ENCODE measurements at places on chromosomes 4 and X. TPM values are rescaled to one million over a fixed set of nuclear protein-coding genes. Genes with fewer than 3 reads are reported as not detected.

TMEM144 gene
- polyA plus RNA-seq = not detected

LAS1L gene
- 32.7 TPM for polyA plus RNA-seq

CORIN gene
- not detected for polyA plus RNA-seq

LEF1 gene
- 627 TPM for polyA plus RNA-seq

PDLIM3 gene
- not detected for polyA plus RNA-seq

DNA sequence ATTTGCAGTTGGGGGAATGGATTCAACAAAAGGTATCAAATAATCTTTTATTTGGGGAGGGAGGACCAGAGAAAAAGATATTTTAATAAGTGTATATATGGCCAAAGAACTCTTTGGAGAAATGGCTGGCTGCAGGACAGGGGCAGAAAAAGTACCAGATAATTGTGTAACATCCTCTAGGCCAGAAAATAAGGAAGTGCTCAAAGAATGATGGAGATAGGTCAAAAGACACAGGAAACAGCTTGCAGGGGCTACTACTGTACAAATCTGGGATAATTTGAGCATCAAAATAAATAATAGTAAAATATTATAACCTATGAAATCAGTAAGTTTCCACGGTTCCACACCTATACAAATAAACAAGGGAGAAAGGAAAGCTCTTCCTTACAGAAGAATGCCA, 34.8 kb downstream of the KLHL5 start:
- DNase-seq = no peak

- DNase-seq = no peak
These were observed 191.4 kb downstream of the ADAMTS3 start for GRCh38 chr4:72377491-72378194.

- DNase-seq = no peak
These were observed 169.9 kb downstream of the SLIT2 start for GRCh38 chr4:20421603-20421985.

DNA sequence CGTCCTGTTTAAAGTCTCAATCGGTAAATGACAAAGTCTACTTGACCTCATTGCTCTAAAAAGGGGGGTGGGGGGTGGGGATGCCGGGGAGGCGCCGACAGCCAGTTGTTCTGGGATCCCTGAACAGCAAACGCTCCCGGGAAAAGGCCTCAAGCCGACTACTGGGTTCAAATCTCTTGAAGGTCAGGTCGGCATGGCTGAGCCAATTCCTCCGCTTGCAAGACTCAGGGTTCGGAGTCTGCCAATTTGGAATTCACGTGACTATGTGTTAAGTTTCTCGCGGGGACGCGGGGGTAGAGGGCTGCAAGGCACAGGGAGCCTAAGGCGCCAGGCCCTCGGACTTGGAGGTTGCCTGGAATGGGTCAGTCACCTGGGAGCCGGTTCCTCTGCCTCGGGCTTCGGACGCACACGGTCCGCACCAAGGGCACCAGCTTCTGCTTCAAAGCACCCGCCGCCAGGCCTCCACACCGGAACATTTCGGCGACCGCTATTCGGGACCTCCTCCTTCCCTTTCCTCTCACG, 399 bp downstream of the AIFM1 start:
- DNase-seq = no peak

GRCh38 chr4:93132631-93133030, 695.9 kb upstream of the ATOH1 start:
- no peak for DNase-seq

GRCh38 chrX:71105628-71106027, 912 bp downstream of the CXorf65 start:
- no peak for DNase-seq

DNA sequence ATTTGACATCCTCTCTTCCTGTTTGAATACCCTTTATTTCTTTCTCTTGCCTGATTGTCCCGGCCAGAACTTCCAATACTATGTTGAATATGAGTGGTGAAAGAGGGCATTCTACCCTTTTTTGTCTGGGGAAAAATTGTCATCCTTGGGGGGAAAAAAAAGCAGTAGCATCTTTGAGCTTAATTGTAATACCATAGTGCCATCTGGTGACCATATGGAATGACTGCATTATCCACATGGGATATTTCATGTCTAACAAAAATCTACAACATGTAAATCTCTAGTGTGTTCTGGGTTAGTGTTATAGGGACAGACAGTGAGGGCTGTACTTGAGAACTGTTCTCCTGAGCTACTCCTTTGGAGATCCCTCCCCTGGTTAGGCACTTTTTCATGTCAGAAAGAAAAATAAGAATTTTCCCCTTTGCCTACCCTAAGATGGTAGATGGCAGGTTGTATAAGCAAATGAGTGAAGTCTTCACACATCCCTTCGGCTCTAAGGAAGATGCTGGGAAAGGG, 26.0 kb downstream of the CAPN6 start:
- no peak for DNase-seq

- DNase-seq = no peak
These were observed 289.5 kb downstream of the SMARCA1 start for GRCh38 chrX:129233786-129234185.

GRCh38 chr4:68465058-68465457, 17.8 kb downstream of the TMPRSS11E start:
- DNase-seq = no peak

GRCh38 chr4:5166377-5166776, 115.1 kb downstream of the STK32B start:
- no peak for DNase-seq

- no peak for DNase-seq
These were observed 30.1 kb downstream of the ADGRA3 start for GRCh38 chr4:22485737-22486136.

GRCh38 chr4:59400334-59400733, 1799.8 kb upstream of the ADGRL3 start:
- no peak for DNase-seq

Data from CD4-positive, CD25-positive, alpha-beta regulatory T cell (primary cell).